ENCODE measurements at places on chromosomes 6 and 20.

- DNase-seq = no peak
Observed at GRCh38 chr6:106773522-106773921, 144.1 kb downstream of the QRSL1 start.

GRCh38 chr6:25217829-25218228 is 61.3 kb upstream of the CARMIL1 start:
- DNase-seq = no peak

- no peak for DNase-seq
Observed at GRCh38 chr6:780706-781105, 87.8 kb upstream of the EXOC2 start.

GRCh38 chr6:144588697-144589325 is 303.7 kb downstream of the UTRN start:
- no peak for DNase-seq

- no peak for DNase-seq
Observed at GRCh38 chr20:1182106-1182505, 2.7 kb downstream of the TMEM74B start.
